M059J (cell line): ENCODE measurements at places on chromosomes 4 and X.

DNA sequence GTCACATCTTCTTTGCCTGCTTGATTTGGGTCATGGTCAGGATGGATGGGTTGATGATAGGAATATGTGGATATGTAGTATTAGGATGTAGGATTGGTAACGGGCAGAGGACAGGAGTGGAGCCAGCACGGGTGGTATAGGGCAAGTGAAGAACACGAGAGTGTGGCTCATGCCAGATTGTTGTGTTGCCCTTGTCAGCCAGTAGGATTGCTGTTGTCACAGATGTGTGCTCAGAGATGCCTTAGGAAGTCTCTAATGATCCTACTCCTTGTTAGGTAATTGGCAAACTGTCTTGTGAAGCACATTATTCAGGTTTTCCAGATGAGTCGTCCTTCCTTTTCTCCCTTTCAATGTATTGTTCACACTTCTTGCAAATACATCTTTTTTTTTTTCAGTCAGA is 5.5 kb downstream of the ATP10D start:
- peak; percentile 64 for DNase-seq

GRCh38 chr4:183989931-183990330 is 84.8 kb downstream of the STOX2 start:
- DNase-seq = no peak

DNA sequence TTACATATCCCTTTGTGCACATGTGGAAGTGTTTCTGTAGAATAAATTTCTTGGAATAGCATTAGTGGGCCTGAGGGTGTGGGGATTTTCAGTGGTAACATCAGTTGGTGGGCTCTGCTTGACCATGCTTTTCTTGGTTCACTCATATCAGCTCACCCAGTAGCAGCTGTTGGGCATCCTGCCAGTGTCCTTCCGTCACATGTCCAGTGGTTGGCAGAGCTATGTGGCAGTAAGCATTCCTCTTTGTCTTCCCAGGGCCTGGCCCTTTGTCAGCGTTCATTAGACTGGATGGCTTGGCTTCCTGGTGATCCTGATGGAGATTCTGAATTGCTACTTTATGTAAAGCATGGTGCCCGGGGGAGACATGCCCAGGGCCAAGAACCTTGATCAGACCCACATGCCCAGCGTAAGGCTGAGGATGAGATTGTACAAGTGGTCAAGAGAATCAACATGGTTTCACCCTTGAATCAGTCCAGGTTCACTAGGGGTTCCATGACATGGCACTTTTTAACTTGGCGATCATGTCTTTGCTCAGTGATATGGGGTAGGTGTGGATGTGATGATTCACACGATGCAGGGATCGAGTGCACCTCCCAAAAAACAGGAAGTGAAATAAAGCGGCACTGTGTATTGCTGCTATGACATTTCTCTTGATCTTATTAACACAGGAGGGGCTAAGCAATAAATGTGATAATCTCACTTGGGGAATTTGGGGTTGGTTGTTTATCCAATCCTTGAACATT is 72.1 kb upstream of the IGFBP7 start:
- peak; percentile 13 for DNase-seq

DNA sequence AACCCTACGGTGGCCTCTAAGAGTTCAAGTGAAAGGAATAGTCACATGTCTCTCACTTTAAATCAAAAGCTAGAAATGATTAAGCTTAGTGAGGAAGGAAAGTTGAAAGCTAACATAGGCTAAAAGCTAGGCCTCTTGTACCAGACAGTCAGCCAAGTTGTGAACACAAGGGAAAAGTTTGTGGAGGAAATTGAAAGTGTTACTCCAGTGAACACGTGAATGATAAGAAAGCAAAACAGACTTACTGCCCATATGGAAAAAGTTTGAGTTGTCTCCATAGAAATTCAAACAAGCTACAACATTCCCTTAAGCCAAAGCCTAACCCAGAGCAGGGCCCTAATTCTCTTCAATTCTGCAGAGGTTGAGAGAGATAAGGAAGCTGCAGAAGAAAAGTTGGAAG is 51.5 kb upstream of the RAB9B start:
- DNase-seq = no peak

DNA sequence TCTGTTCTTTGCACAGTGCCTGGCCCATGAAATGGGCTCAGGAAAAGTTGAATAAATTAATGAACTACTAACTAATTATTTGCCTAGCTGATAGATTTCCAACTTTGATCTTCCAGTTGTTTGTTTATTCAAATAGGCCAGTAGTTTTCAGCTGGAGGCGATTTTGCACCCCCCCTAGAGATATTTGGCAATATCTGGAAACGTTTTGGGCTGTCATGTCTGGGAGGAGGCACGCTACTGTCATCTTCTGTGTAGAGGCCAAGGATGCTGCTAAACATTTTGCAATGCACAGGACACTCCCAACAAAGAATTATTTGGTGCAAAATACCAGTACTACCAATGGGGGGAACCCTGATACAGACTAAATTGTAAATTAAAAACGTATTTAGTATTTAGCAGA is 81.9 kb downstream of the VCX2 start:
- DNase-seq = no peak

- no peak for DNase-seq
These were observed 365.5 kb downstream of the CXXC4 start for GRCh38 chr4:104129243-104129642.

DNA sequence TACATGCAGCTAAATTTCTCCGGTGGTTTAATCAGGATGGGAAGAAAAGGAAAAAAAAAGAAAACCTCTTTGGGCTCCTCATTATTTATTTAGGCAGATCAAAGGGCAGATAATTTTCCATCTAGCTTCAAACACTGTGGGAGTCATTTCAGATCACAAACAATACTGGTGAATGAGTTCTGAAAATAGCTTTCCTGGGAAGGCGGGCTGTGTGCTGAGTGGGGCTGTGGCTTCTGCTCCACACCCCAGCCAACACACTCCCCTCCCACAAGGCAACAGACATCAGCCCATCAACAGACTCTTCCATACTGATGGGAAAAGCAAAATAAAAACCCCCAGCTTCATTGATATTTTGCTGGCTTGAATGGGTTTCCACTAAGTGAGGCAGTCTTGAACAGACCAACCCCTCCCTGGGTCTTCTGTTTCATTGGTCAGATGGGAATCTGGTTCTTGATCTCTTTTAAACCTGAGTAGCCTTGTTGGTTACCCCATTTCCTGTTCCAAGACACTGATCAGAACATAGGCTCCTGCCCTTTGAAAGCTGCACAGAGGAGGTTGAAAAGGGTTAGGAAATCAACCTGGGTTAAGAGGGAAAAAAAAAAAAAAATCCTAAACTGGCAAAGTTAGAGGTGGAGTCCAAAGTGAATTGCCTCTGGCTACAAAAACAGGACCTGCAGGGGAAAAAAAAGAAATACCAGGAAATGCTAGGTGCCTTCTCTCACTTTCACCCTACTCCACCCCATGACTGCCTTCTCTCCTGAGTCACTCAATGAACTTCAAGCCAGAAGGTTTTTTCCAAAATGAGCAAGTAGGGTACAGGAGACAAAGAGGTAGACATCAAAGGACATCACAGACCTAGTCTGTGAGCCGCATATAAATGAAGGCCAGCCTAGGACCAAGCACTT is 20.0 kb downstream of the AMOT start:
- peak; percentile 43 for DNase-seq
